ENCODE measurements at places on chromosomes 4 and X.

DNA sequence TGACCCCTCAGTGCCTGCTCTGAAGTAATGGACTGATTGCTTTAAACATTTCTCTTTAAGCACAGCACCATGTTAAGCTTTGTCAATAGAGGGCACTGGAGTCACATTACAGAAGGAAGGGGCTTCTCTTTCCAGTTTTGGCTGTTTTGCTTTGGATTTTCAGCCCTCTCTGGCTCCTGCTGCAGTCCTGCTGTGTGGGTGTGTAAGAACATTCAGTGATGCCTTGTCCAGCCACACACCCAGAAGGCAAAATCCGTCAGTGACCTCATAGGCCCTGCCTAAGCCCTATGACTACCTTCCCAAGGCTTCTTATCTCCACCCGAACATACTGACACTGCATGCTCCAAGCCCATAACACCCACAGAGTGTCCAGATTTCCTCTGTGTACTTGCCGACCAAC lies 215.3 kb upstream of the CTSO start:
- DNase-seq = peak; percentile 60

DNA sequence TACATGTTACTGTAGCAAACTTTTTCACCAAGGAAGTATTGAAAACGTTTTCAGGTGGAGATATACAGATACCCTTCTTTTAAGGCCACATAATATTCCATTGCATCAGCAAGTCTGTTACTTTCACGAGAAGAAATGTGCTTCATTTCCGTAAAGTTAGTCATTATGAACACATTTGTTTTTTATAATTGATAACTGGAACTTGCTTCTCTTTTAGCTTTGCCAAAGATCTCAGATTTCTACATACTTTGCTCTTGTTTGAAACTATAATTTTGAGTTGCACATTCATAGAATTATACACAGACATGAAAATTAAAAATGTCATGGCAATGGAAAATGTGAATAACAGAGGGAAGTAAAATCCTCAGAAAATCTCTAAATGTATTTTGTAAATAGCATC lies 128.7 kb upstream of the GIMD1 start:
- DNase-seq = no peak

DNA sequence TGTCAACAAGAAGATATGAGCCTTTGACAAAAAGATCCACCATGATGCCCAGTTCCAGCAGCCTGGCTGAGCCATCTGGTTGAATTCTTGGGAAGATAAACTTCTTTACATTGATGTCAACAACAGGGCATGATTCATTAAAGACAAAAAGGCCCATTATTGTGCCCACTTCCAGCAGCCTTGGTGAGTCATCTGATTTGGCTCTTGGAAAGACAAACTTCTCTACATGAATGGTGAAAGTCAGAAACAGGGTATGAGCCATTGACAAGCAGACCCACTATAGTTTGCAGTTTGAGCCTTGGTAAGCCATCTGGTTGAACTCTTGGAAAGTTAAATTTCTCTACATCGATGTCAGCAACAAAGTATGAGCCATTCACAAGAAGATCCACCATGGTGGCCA lies 4.1 kb upstream of the CSF2RA start:
- DNase-seq = no peak

GRCh38 chrX:20147561-20147960 lies 5.9 kb upstream of the EIF1AX start:
- DNase-seq = no peak

- peak; percentile 57 for DNase-seq
Observed at GRCh38 chr4:56728512-56728911, 47.4 kb upstream of the HOPX start.

GRCh38 chrX:120736989-120737388 lies 107.1 kb upstream of the C1GALT1C1 start:
- DNase-seq = no peak

- DNase-seq = no peak
Observed at GRCh38 chr4:157372154-157372553, 151.6 kb downstream of the GRIA2 start.

GRCh38 chr4:29079260-29079659 lies 1640.9 kb upstream of the PCDH7 start:
- DNase-seq = no peak

DNA sequence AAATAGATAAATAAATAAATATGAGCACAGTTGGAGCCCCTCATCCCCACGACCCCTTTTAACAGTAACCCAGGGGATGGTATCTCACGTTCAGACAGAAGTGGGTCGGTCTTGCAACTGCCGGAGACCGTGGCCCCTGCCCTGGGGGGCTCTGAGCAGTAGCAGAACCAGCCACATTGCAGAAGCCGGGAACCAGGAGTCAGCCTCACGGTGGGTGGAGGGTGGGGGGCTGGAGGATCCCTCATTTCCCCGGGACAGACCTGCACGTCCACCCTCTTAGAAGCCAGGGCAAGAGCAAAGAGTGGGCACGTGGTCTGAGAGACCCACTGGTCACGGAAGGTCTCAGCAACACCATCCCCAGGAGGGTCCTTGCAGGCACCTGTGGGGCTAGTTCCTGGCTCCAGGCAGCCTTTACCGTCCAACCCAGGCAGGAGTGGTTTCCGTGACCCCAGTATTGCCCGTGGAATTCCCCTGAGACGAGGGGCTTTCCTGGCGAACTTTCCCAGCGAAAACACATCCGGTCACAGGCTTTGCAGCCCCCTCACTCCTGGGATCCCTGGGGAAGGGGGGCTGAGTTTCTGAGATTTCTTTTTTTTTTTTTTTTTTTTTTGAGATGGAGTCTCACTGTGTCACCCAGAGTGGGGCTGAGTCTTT lies 8.8 kb upstream of the IL3RA start:
- no peak for DNase-seq

GRCh38 chrX:39418254-39418704 lies 617.0 kb downstream of the MID1IP1 start:
- no peak for DNase-seq

- DNase-seq = no peak
Observed at GRCh38 chr4:146346276-146346675, 131.9 kb downstream of the REELD1 start.

DNA sequence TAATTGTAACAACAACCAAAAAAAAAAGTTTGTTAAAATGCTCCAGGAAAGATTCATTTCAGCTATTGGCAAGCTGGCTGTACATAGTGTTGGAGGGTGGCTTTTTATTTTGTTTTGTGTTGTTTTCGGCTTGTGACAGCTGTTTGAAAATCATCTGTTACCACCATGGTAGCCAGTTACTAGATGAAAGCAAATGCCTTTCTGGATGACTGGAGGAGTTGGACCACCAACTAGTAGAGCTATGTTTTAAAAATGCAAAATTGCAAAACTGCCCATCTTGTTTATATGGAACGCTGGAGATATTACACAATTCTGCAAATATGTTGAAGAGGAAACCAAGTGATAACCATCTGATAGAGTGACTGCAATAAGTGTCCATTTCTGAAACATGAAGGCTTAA lies 53.2 kb upstream of the TNIP3 start:
- DNase-seq = no peak

- DNase-seq = no peak
Observed at GRCh38 chrX:38318196-38318595, 9.1 kb downstream of the RPGR start.

- peak; percentile 51 for DNase-seq
Observed at GRCh38 chr4:129232589-129233337, 136.8 kb downstream of the C4orf33 start.

- no peak for DNase-seq
Observed at GRCh38 chr4:174580597-174580996, 58.3 kb upstream of the HPGD start.

DNA sequence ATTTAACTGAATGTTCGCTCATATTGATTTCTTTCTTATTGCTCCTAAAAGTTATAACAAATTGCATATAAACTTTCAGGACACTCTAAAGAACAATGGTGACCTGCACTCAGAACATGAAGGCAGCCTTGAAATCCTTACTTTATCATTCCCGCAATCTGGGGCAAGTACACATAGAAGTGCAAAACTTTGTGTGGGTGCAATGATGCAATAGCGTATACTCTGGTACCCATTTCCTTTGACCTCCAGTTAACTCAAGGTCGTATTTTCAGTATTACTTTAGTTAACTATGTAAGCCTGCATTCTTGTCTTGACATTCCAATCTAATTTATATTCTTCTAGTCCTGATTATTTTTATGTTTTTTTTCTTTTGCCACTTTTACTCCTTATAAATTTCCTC lies 64.7 kb downstream of the C4orf46 start:
- DNase-seq = no peak

DNA sequence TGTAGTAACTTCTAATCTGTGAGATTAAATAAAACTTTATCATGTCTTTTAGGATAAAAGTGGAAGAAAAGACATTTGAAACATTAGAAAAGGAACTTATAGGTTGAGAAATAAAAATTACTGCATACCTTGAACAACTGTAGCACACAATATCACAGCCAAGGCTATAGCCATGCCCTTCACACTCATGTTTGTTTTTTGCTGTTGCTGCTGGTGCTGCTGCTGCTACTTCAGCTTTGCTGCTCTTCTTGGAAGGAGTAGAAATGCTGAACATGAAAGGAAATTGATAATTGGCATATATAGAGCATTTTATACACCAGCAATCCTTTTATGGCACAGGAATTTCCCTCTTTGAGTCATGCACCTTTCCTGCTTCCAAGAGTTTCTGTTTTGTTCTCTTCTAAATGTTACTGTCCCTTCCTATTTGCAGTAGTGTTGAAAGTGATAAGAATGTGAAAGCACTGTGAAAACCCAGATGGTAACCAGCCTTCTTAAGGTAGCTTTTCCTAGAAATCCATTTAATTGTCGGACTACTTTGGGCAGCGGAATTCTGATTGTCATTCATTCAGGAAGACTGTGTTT lies at the start of gene CXCL11:
Gene CXCL11, minus strand, starts transcription at position 272 of the 582 bp plus-strand sequence. Its CDS starts 83 bp downstream, at position 189.
- DNase-seq = no peak

DNA sequence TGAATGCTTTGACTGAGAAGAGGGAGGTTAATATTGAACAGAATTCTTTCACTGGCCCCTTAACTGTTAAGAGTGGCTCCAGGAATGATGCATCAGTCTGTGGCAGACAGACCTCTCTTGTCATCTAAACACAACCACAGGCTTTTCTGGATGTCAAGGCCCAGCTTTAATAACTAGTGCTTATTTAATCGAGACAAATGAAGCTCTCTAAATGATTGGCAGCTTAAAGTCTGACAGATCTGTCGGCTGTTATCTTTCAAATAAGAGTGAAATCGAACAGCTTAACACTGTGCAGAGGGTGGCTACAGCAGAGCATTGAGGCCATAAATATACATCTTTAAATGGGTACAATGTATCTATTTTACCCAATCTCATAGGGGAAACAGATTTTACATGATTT lies 500.8 kb upstream of the PABPC4L start:
- DNase-seq = no peak

GRCh38 chrX:30060718-30061117 lies 154.6 kb upstream of the MAGEB2 start:
- DNase-seq = no peak

- DNase-seq = no peak
Observed at GRCh38 chr4:7587433-7588405, 153.0 kb upstream of the PSAPL1 start.

DNA sequence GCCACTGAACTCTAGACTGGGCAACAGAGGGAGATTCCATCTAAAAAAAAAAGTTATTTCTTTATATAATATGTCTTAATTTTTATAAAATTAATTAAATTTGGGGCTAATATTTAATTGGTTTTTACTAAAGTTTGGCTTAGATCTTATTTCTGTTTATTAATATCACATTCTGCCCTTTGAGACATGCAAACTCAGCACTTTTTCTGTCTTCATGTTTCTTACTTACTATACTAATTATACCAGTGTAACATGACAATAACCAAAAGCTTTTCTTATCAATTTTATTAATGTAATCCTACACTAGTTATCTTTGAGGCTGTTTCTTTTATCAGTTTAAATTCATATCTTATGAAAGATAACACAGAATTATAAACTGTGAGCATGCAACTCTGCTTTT lies 475.9 kb upstream of the GRID2 start:
- DNase-seq = no peak

- no peak for DNase-seq
Observed at GRCh38 chrX:106955004-106955772, 35.0 kb downstream of the CLDN2 start.

DNA sequence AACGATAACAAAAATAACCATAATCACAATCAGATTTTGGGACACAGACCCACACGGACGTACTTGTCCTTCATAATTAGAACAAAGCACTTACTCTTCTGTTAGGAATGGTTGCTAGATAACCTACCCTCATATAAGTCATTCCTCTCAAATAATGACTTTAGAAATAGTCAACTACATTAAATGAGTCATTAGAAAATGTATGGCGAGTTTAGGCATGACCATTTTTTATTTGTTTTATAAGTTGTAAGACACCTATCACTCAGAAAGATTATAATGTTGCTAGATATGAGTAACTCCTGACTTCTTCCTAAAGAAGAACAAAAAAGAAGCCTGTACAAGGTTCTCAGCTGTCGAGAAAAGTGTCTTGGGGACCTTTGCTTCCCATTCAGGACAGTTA lies 1637.5 kb upstream of the PCDH7 start:
- no peak for DNase-seq

DNA sequence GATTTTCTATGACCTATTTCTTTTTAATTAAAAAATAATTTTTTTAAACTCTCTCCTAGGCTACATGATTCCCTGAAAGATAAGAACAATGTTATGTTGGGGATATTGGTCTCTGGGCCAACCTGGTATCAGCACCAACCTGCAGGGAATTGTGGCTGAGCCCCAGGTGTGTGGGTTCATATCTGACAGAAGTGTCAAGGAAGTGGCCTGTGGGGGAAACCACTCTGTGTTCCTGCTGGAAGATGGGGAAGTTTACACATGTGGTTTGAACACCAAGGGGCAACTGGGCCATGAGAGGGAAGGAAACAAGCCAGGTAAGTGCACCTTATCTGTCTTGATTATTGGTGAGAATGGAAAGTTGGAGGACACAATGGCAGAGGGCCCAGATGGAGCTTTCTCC lies 13.5 kb downstream of the HERC3 start:
- no peak for DNase-seq

DNA sequence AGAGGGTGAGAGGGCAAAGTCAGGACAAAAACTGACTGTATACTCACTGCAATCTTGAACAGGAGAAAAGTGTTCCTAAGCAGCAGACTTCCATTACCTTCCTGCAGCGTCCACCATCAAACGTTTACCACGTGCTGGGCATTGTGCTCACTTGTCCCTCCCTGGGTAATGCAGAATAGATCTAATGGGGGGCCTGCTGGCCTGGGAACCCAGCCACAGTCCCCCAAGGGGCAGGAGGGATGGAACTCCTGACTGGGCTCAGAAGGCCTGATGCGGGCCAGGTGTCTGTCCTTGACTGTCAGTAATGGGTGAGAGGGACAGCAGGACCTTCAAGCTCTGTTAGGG lies 37.6 kb upstream of the FAM156A start:
- DNase-seq = no peak

DNA sequence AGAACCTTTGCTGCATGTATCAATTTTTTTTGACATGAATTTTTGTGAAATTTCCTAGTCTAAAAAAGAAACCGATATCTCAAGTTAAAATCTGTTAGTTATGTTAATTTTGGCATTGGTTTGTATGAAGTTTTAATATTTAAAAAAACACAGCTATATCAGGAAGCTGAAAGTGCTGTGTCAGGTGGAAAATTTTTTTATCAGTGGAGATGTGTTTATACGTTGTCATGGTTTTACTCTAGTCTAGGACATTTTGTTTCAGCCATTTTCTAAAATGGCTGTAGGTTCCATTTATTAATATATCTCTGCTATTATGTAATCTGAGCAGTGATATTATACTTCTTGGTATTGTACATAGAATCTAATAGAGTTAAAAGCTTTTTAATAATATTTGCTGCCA lies 34.2 kb downstream of the OCRL start:
- DNase-seq = no peak
